ENCODE measurements at places on chromosomes 16 and 17.

- no peak for DNase-seq
These were observed 79.8 kb downstream of the NT5M start for GRCh38 chr17:17382971-17383370.

DNA sequence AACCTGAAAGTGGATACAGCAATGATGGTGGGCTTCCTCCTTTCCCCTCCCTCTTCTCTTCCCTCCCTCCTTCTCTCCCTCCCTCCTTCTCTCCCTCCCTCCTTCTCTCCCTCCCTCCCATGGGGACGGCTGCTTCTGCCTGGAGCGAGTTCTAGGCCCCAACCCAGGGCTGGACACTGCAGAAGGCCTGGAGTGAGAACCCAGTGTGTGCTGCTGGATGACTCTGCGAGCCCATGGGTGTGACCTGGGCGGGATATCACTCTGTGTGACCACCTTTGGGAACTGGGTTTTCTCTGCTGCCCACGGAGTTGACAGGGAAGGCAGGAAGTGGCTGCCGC, 242.6 kb upstream of the GSE1 start:
- no peak for DNase-seq

GRCh38 chr16:53805752-53806151, 101.8 kb downstream of the FTO start:
- no peak for DNase-seq

- no peak for DNase-seq
These were observed 2.1 kb upstream of the IRX5 start for GRCh38 chr16:54928411-54929089.

GRCh38 chr17:556431-556995, 158.1 kb downstream of the VPS53 start:
- no peak for DNase-seq

- no peak for DNase-seq
These were observed 30.6 kb upstream of the ENDOV start for GRCh38 chr17:80384078-80384960.

- no peak for DNase-seq
These were observed 13.1 kb upstream of the PLCG2 start for GRCh38 chr16:81765969-81766368.

- no peak for DNase-seq
These were observed 1.4 kb downstream of the SYNGR3 start for GRCh38 chr16:1991135-1991551.

- peak; percentile 15 for DNase-seq
These were observed 327.7 kb downstream of the BCAS3 start for GRCh38 chr17:61005358-61005757.

- no peak for DNase-seq
These were observed 33.2 kb downstream of the EEF2K start for GRCh38 chr16:22239131-22239805.

DNA sequence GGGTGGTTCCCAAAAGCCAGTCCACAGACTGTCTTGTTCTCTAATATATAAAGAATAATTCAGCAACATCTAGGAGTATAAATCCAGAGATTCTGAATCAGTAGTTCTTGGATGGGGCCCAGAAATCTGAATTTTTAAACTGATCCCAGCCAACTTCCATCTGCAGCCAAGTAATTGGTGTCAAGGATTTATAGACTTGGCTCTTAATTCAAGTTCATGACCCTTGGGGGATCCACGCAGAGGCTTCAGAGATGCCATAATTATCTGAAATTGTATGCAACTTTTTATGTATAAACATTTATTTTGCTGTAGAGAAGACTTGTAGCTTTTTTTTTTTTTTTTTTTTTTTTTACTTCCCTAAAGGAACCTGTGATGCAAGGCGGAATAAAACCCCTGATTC, 60.6 kb downstream of the HLF start:
- no peak for DNase-seq

- no peak for DNase-seq
These were observed 22.3 kb downstream of the RHBDL3 start for GRCh38 chr17:32287804-32288511.

DNA sequence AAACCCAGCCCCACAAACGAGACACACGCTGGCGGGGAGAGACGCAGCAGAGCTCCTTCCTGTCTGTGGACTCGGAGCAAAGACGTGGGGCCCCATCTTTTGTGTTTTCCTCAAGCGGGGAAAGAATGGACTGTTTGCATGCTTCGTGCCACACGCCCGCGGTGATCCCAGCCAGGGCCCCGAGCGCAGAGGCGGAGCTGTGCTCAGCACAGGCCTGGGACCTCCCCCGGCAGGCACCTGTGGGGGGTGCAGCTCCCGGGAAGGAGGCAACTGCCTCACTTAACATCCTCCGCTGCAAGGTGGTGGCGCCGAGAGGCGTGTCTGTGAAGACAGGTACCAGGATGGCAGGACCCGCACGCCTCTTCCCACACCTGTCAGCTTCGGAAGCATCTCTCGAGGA, 19.1 kb downstream of the TRARG1 start:
- DNase-seq: no peak

DNA sequence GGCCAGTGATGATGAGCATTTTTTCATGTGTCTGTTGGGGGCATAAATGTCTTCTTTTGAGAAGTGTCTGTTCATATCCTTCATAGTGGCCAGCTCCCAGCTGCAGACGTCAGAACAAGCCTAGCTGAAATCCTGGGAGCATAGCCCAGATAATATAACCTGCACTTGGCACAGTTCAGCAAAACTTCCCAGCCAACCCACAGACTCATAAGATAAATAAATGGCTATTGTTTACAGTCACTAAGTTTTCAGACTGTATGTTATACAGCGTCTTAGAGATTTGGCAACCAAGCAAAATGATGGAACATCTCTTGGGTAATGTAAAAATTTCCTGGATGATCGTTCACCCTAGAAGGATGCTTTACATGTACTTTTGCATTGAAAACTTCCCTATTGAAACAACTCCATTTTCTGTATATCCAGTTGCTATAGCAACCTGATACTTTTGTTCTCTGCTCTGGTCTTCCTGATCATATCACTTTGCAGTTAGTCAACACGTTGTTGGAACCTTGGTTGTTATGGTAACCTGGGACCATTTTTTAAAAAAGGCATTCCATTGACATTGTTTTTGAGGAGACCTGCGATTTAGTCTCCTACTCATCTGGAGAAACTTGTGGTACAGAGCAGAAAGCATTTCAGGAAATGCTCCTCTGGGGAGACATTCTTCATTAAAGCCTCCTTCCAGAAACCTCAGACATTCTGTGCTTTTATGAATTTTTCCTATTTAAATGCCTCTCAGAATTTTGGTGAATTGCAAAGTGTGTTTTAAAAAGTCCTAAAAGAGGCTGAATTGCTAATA, 378.7 kb downstream of the HS3ST4 start:
- no peak for DNase-seq

DNA sequence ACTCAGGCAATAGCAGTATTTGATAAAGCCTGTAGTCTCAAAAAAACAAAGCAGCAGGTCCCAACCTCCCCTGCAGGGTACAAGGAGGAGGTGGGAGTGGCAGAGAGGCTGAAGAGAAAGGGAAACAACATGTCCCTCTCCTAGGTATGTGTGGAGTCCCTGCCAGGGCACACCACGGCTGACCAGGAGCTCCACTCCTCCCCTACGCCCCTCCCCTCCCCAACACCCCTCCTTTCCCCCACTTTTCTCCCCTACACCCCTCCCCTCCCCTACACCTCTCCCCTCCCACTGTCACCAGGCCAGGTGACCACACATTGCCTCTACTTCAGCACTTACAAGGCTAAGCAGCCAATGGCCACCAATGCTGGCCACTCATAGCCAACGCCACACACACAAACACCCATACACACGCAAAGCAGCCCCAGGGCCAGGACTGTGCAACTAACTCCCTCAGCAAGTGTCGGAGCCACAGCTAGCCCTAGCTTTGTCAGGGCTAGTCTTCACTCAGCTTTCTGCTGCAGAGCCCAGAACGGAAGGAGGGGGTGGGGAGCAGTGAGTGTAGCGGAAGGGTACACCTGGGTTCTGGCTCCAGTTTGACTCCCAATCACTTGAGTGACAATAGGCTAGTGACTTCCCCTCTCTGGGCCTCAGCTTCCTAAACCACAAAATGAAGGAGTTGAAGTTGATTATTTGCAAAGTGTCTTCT, 8.2 kb downstream of the CAVIN1 start:
- no peak for DNase-seq

GRCh38 chr16:8585857-8586256, 4.5 kb downstream of the TMEM114 start:
- DNase-seq: no peak

DNA sequence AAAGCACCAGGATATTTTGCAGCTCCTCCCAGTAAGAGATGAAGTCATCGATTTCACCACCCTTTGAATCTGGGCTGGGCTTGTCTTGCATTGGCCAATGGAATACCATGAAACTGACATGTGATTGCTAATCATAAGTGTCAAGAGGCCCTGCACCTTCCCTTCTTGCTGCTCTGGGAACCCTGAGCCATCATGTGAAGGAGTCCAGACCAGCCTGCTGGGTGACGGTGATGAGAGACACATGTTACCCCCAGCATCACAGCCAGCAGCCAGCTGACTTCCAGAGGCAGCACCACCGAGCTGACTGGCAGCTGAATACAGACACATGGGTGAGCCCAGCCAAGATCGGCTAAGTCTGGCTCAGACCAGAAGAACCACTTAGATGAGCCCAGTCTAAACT, 43.6 kb upstream of the CACNG4 start:
- DNase-seq: no peak

- DNase-seq: no peak
These were observed 35.2 kb downstream of the SDK2 start for GRCh38 chr17:73609060-73609459.

DNA sequence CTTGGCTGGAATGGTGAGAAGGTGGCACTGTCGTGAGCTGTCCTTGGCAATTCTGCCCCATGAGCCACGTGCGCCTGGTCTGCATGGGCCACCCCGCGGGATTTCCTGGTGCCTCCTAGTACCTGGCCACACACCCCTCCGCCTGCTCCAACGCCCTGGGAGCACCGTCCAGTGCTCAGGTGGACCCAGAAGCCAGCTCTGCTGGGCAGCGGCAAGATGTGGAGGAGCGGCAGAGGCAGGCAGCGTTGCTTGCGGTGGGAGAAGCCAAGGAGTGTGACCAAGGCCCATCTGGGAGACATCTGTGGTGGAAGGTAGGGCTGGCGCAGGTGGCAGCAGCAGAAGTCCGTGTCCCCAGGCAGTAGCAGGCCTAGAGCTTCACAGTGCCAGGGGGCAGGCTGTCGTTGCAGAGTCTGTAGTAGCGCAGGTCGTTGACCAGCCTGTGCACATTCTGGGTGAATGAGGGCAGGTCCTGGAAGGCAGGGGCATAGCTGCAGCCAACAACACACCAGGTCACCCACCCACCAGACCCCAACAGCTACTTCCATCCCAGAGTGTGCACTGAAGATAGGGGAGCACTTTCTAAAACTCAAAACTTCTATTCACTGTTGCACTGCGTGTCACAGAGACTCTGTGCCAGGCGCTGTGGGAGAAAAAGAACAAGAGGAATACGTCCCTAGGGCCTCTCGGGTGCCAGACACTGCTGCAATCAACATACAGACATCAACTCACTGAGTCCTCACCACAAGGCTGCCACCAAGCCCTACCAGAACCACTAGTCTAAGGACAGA, 34.9 kb upstream of the GSG1L start:
- no peak for DNase-seq

GRCh38 chr16:61791464-61791863, 244.8 kb downstream of the CDH8 start:
- DNase-seq: peak; percentile 28

GRCh38 chr17:44522883-44523671, 19.9 kb upstream of the GPATCH8 start:
- DNase-seq: peak; percentile 58

DNA sequence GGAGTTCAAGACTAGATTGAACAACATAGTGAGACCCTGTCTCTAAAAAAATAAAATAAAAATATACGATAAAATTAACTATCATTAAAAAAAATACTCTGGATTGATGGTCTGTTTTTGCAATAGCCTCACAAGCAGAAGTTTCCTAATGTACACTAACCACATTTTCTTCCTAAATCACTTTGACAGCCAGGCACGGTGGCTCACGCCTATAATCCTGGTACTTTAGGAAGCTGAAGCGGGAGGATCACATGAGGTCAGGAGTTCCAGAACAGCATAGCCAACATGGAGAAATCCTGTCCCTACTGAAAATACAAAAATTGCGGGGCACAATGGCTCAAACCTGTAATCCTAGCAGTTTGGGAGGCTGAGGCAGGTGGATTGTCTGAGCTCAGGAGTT, 64.7 kb downstream of the HELZ start:
- DNase-seq: no peak

GRCh38 chr16:19698480-19699465, 19.3 kb downstream of the KNOP1 start:
- no peak for DNase-seq

- no peak for DNase-seq
These were observed 270.2 kb downstream of the TMEM114 start for GRCh38 chr16:8320131-8320530.

- peak; percentile 75 for DNase-seq
These were observed 13.3 kb upstream of the SPOP start for GRCh38 chr17:49691086-49691676.

DNA sequence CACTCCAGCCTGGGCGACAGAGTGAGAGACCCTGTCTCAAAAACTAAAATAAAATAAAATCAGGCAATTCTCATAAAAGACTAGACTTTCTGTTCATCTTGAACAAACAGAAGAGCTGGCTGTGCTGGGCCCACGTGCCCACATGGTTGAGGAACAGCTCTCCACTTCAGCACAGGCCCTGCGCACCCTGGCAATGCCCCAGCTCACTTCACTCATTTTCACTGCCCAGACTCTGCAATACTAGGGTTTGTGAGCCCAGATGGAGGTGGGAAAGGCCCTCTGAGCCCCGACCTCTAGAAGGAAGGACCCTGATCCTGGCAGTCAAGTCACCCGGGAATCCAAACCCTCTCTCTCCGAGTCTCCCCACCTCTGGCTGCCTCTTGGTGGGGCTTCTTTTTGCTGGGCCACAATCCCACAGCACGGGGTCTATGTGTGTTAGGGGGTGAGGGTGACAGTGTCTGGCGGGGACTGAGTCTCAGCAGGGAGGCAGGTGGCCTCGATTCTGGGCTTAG, 14.8 kb downstream of the MYLK3 start:
- no peak for DNase-seq

DNA sequence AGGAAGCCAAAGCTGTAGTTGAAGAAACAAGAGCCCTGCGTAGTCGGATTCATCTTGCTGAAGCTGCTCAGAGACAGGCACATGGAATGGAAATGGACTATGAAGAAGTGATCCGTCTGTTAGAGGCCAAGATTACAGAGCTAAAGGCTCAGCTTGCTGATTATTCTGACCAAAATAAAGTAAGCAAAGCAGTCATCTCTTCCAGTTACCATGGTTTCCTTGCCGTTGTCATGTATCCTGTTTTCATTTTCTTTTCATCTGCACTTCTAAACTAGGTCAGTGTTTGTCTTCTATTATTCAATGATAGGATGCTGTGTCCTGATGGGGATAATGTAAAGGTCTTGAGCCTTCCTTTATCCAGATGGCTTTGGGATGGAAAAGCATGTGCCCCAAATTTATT, 104.3 kb downstream of the STXBP4 start:
- DNase-seq: no peak

- no peak for DNase-seq
These were observed 903.9 kb downstream of the CDH11 start for GRCh38 chr16:64217789-64218535.

Measured in brain microvascular endothelial cell (primary cell).